ENCODE measurements at places on chromosomes 3 and 15. TPM values are rescaled to one million over a fixed set of nuclear protein-coding genes. Genes with fewer than 3 reads are reported as not detected.

MYRIP gene
- 2.5 TPM for total RNA-seq

GRCh38 chr15:37094915-37095711, 5.2 kb downstream of the MEIS2 start:
- no peak for DNase-seq

SNX4 gene
- 32.6 TPM for total RNA-seq

DNA sequence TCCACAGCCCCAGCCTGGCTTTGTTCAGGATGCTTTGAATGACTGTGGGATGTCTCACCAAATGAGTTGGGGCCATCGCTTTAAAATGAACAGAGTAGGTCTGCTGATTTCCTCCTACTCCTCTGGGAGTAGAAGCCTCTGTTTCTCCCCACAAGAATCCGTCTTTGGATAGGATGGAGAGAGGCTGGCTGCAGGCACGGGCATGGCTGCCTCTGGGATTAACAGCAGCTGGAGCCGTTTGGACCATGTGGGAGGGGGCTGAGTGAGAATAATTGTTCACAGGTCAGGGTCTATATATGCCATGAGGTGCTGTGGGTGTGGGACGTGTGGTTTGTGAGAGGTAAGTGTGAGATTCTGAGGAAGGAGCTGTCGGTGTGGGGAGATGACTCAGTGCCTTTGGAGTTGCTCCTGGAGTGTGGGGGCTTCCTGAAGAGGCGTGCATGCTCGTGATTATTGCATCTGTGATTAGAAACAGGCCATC, 48.0 kb upstream of the APEH start:
- no peak for DNase-seq

DNA sequence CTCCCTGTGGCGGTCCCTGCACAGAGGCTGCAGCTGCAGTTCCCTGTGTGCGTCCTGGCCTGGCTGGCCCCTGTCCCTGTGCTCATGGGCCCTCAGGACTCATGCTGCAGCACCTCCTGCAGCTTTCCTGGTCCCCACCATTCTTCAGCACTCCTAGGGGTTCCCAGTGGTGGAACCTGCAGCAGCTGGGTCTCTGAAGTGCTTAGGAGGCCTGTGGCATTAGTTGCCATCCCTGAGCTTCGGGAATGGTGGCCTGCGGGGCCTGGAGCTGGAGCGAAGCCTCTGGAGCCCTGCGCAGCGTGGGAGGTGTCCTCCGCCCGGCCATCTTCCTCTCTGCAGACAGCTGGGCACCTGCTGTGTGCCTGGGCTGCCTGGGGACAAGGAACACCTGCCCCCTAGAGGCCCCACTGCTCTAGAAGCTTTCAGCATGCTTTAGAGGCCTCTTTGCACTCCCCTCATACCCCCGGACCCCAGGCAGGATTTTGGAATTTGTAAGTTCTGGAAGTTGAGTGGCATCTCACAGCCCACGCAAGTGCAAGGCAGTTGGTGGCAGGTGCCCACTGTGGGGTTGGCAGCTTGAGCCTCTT, 13.1 kb downstream of the PLXNA1 start:
- no peak for DNase-seq

- no peak for DNase-seq
Observed at GRCh38 chr3:122294359-122294758, 30.7 kb upstream of the CSTA start.

- no peak for DNase-seq
Observed at GRCh38 chr3:172142051-172142863, 102.9 kb downstream of the FNDC3B start.

ARNT2 gene
- total RNA-seq, result 4.5 TPM

OXTR gene
- total RNA-seq, result 2.6 TPM

ECE2 gene
- total RNA-seq, result 0.15 TPM

- peak; percentile 8 for DNase-seq
Observed at GRCh38 chr3:37402351-37402750, 228.0 kb upstream of the LRRFIP2 start.

DNA sequence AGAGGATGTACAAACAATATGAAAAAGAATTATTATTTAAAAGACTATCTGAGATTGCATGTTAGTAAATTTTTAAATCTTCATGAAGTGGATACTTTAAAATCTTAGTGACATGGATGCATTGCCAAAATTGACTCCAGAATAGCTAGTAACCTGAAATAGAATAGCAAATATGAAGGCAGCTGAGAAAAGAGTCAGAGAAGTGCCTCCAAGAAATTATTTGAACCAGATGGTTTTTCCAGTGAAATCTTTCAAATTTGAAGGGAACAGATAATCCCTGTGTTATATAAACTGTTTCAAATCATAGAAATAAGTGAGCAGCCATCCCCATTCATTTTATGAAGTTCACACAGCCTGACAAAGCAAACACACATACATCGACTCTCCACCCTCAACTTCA, 29.6 kb downstream of the FSIP1 start:
- DNase-seq, result no peak

DNA sequence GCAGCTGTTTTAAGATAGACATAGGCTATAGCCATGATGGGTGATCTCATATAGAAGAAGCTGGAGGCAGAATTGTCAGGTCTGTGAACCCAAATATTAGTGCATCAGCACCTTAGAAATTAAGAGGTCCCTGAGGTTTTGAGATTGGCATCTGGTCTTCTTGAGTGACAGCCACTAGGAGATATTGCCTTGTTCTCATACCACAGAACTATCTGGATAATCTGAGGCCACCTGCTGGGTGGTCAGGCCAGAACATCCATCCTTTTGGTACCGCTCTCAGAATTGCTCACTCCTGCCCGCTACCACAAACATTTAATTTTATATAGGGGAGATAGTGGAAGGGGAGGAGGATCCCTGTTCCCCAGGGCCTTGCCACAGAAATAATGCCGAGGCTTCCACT, 210.6 kb upstream of the ZPLD1 start:
- DNase-seq, result peak; percentile 12

- DNase-seq, result peak; percentile 63
Observed at GRCh38 chr15:33068511-33068990, 126.0 kb downstream of the FMN1 start.

PSMA4 gene
- total RNA-seq, result 92.7 TPM

Measured in lung (tissue), 17 donors.